CD4-positive, alpha-beta T cell treated with Interleukin-21 for 1 hour (primary cell): ENCODE measurements at places on chromosomes 1 and 21.

GRCh38 chr1:24179251-24179840 lies 7.7 kb downstream of the IFNLR1 start:
- no peak for DNase-seq

DNA sequence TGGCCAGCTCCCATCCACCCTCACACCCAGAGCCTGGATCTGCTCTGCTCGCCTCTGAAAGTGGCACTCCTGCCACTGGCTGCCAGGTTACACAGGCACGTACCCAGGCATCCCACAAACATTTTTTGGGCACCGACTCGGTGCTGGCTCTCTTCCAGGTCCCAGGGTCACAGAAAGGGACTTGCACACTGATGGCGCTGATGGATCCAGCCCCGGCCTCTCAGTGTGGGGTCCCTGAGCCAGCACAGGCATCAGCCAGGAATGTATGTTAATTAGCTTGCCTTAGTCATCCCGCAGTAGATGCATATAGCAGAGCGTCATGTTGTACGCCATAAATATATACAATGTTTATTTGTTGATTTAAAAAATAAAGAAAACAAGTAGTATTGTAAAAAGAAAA lies 537.2 kb downstream of the NPHP4 start:
- no peak for DNase-seq

- no peak for DNase-seq
Observed at GRCh38 chr1:112536561-112536960, 27.8 kb downstream of the WNT2B start.

GRCh38 chr1:25808481-25809244 lies 8.7 kb downstream of the SELENON start:
- no peak for DNase-seq

GRCh38 chr1:41323243-41323642 lies 38.0 kb upstream of the FOXO6 start:
- DNase-seq, result no peak

- DNase-seq, result peak; percentile 5
Observed at GRCh38 chr1:53362851-53363642, 35.2 kb upstream of the LRP8 start.

- no peak for DNase-seq
Observed at GRCh38 chr1:26608895-26609294, 79.3 kb downstream of the RPS6KA1 start.
